Amniotic stem cell (primary cell): ENCODE measurements at places on chromosomes 2 and 18.

DNA sequence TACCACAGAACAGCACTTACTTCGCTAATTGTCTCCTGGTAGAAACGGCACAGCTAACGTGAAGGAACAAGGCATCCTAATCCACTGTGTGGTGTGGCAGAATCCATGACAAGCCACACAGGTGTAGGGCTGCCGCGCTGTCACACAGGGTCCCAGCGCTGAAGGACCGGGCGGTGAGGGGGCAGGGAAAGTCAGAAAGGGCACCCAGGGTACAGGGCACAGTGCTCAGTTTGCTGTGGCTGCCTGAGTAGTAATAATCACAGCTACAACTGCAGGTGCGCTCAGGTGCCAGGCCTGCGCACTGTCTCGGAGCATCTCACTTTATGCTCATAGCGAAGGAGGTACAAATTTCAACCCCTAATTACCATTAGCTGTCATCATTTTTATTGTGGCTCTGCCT is 55.2 kb upstream of the CAB39 start:
- no peak for DNase-seq

- no peak for DNase-seq
Observed at GRCh38 chr2:130985206-130985780, 108.0 kb downstream of the FAM168B start.

- DNase-seq, result no peak
Observed at GRCh38 chr2:136424112-136424511, 306.2 kb upstream of the CXCR4 start.

DNA sequence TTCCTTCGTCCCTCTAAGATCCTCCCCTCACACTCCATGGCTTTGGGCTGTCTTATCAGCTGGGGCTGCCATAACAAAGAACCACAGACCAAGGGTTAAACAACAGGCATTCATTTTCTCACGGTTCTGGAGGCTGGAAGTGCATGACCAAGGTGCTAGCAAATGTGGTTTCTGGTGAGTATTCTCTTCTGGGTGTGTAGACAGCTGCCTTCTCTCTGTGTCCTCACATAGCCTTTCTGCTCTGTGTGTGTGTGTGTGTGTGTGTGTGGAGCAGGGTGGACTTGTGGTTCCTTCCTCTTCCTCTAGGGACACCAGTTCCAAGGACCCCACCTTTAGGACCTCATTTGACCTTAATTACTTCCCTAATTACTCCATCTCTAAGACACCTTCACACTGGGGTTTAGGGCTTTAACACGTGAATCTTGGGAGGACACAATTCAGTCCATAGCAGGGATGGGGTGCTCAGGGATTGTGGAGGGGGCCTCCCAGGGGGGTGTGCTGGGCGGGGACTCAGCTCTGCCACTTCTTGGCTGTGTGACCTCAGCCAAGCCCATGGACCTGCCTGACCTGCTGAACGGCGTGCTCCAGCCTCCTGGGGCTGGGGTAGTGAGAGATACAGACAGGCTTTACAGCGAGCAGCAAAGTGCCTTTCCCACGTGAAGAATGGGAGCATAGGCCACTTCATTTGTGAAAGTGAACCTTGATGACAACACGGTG is 38.0 kb downstream of the ACKR3 start:
- DNase-seq, result no peak

DNA sequence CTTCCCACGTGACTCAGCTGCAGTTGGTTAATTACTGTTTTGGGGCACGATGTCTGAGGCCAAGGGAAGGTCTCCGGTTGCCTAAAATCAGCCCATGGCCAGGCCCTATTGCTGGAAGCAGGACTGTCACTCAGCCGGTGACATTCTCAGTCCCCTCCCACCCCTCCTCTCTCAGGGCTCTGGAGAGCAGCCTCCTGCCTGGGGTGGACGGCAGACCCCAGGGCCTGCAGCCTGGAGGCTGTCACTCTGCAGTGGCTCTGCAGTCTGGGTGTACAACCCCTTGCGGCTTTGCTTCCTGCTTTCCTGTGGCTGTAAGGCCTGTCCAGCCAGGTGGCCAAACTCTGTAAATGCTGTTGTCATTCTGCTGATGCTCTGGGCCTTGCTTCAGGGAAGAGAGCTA is 32.8 kb downstream of the ZBTB7C start:
- no peak for DNase-seq

GRCh38 chr18:39453882-39454281 is 1888.3 kb upstream of the CELF4 start:
- no peak for DNase-seq

GRCh38 chr2:47174733-47175361 is 19.7 kb upstream of the STPG4 start:
- DNase-seq, result no peak

GRCh38 chr2:176002688-176003210 is 682 bp upstream of the LNPK start:
- DNase-seq, result no peak

GRCh38 chr2:198518935-198519334 is 714.5 kb downstream of the PLCL1 start:
- no peak for DNase-seq

- no peak for DNase-seq
Observed at GRCh38 chr2:218223046-218223445, 6.1 kb downstream of the ARPC2 start.

DNA sequence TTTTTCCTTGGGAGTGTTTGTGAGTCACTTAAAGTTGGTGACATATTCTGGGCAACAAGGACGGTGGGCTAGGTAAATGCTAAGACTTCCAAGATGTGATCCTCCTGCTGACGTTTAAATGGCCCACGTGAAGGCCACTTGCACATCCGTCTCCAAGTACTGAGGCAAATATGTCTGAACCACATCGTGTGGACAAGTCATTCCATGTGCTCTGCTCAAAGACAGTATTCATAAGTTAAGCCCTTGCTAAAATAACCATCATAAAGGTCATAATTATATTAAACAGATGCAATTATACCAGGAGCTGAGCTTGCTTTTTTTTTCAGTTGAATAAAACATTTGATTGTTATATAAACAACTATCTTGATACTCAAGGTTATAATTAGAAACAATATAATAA is 44.8 kb downstream of the SPP2 start:
- no peak for DNase-seq

GRCh38 chr18:79508565-79509535 is 113.1 kb downstream of the NFATC1 start:
- no peak for DNase-seq

DNA sequence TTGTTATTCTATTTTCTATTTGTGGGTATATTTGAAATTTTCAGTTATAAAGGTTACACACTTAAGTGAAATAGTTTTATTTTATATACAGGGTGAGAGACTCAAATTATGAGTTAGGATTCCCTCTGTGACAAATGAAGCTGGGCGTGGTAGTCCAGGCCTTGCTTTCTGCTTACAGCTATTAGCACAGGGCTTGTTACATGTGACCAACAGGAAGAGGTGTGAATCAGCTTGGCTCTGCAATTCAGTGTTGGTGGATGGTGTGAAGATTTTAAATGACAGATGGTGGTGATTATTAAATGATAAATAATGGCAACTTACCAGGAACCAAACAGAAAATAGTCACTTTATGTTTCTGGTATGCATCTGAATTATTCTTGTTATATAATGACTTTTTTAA is 64.4 kb upstream of the NOSTRIN start:
- no peak for DNase-seq

- DNase-seq, result peak; percentile 5
Observed at GRCh38 chr2:38835015-38835601, 40.6 kb downstream of the DHX57 start.

GRCh38 chr2:157831573-157832315 is 44.4 kb downstream of the ACVR1 start:
- DNase-seq, result no peak

DNA sequence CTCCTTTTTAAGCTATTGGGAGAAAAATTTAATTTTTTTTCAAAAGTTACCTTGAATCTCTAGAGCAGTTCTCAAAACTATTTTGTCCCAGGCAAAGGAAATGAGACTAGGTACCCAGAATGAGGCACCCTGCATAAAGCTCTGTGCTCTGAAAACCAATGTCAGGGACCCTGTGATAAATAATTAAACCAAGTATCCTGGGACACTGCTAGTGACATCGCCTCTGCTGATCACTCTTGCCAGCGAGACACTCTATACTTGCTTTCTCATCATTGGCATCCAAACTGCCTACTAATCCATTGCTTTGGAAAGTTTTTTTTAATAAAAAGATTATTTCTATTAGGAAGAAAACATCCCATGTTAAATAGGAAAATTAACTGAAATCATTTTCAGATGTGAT is 1.4 kb downstream of the GKN1 start:
- no peak for DNase-seq

DNA sequence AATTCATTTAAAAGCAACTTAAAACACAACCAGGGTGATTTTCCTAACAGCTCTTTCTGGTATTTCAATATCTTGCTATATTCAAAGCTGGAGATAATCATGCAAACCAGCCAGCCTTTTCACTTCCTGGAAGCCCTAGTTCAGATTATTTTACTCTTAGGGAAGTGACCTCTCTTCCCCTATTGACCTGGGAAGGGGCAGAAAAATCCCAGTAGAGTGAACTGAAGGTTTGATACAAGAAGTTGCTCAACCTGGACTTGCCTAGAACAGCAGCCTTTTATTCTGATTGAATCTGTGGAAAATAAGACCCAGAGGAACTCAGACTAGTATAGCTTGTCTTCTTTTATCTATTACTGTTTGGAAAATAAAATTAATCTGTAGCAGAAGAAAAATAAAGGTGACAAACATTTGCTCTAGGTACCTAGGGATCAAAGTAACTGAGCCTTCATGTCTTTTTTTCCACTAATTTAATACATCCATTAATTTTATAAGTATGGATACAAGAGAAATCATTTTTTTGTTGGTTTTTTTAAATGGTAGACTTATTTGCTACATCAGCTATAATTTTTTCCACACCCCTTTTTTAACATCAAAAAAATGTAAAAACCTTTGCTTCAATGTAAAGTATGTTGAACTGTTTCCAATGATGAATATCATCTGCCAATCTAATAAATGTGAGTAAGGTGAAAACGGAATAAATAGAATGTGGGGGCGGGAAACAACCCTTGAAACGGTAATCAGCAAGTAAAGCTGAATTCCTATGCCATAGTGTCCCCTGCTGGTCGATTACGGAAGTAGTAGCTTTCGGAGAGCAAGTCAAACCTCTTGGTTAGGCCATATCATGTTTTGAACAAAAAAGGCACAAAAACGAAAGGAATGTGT is 629.9 kb downstream of the NRXN1 start:
- peak; percentile 1 for DNase-seq

- DNase-seq, result no peak
Observed at GRCh38 chr2:164069540-164069939, 333.7 kb upstream of the FIGN start.

DNA sequence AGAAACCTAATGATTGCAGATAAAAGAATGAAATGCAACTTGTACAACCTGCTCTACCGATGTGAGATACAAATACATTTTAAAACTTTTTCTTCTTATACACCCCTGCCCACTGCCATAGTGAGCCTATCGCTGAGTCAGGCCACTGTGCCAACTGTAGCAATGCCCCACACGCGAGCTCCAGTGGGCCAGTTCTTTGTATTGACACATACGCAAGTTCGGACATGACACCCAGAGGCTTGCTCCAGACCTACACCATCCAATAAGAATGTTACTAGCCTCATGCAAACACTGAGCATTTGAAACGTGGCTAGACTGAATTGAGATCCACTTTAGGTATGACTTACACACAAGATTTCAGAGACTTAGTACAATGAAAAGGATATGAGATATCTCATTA is 340.1 kb downstream of the ARHGAP15 start:
- DNase-seq, result no peak

GRCh38 chr2:205216580-205216979 is 465.7 kb upstream of the NRP2 start:
- DNase-seq, result no peak

- DNase-seq, result no peak
Observed at GRCh38 chr2:163771596-163771995, 35.8 kb upstream of the FIGN start.

DNA sequence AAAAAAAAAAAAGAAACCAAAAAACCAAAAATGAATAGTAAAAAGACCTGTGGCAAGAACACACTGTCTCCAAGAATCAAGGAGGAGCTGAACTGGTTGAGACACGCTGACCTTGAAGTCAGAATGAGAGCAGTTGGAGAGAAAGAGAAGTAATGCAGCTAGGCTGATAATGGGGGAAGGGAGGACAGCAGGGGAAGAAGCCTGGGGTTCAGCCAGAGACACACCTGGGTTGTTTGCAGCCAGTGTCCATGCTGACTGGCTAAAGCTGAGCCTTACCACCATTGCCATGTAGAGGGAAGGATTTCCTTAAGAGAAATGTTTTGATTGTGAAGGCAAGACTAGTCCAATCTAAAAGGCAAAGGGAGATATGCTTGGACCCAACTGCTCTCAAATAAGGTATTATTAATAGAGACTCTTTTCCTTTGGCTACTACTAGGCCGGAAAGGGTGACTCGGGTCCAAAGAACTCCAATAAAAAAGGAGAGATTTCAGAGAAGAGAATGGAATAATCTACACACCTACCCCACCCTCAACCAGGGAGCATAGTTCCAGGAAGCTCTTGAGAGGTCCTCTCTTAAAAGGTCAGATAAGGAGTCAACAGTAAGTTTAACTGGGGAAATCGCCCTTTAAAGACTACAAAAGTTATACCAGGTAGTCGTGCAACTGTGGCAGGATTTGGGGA is 25.2 kb upstream of the REL start:
- no peak for DNase-seq

DNA sequence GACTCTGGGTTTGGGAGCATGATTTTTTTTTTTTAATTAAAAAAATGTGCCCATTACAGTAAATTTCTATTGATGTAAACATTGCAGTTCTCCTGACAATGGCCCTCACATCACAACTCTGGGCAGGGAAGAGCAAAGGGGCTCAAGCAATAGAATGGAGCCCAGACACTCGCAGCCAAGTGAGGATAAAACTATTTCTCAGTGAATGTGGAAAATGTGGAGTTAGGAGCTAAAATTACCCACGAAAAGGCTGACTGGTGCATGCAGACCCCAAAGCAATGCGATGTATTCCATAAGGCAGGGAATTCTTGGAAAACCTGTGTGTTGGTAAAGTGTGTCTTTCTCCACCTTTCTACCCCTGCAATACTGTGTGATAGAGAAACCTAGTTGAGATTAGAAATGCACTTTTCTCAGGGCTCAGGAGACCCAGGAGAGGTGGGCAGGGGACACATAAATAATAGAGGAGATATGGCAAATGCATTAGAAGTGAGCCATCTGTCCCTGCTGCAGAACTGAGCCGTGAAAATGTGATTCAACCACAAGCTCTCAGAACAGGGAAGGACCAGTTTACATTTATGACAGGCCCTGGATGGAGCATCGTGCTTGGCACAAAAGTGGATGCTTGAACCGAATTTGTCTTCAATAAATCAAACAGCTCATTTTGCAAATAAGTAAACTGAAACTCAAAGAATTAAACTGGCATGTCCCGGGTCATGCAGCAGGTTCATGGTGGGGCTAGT is 100.1 kb downstream of the MYCN start:
- DNase-seq, result no peak

DNA sequence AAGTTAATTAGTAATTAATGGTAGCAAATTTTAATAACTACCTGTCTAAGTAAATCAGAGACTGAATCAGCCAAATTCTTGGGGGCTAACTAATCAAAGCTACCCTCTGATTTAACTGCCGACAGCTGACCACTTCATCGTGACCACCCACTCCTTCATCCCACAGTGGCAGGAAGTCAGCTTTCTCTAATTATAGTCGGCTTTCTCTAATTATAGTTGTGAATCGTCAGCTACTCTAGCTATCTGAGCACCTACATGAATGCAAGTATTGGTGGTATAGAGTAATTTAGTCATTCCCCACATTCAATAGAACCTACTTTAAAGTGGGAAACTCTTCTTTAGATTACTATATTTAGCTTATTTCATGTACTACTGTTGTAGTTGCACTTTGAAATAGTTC is 185.5 kb downstream of the PTGR3 start:
- DNase-seq, result no peak

- no peak for DNase-seq
Observed at GRCh38 chr18:51191128-51191717, 6.3 kb downstream of the MEX3C start.
